Stimulated activated naive CD4-positive, alpha-beta T cell treated with Interleukin-2 at 50 U/mL for 16 hours (primary cell): ENCODE measurements at places on chromosomes 3 and 15.

DNA sequence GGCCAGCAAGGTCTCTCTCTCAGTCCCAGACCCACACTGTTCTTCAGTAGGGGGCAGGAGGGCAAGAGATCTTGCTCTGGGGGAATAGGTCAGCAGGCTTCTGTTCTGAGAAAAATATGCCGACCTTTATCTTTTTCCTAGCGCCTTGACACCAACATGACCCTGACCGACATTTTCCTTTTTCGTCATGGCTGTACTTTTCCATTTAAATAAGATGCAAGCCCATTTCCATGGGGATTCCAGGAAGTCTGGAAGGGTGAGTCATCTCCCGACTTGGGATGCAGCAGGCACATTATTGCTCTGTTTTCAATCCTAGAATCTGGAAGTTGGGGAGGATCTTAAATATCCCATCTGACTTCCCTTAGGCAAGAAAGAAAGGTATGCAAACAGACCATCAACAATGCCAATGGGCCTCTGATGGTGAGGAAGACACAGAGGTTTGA lies 261.5 kb upstream of the LRTM1 start:
- DNase-seq: no peak

DNA sequence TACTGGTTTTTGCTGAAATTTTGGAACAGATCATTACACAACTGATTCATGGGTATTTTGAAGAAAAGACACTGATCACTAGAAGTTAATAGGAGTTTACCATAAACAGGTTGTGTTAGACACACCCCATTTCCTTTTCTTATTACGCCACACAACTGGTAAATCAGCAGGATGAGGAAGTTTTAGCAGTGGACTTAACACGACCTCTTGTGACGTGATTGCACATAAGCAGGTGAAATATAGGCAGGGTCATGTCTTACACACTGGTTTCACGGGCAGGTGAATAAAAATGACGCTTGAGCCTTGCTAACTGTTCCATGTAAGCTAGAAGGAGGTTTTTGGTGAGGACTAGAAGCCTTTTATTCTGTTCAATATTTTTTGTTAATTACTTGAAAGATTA lies 27.1 kb upstream of the TPRG1 start:
- DNase-seq: no peak

DNA sequence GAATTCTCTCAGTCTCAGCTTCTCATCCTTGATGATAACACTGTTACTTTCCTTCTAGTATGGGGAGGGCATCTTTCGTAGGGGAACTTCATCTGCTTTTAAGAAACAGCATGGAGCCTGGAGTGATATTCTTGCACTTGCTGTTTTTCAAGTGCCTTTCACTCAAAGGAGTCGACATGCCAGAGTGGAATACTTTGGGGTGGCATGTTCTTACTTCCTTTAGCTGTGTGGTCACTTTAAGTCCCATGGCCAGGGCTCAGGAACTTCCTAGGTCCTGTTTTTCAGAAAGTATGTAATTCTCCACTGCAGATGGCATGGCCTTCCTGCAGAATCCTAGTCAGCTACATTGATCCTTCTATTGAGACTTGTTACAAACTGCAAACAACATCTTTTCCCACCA lies 28.1 kb upstream of the CDCP1 start:
- no peak for DNase-seq

DNA sequence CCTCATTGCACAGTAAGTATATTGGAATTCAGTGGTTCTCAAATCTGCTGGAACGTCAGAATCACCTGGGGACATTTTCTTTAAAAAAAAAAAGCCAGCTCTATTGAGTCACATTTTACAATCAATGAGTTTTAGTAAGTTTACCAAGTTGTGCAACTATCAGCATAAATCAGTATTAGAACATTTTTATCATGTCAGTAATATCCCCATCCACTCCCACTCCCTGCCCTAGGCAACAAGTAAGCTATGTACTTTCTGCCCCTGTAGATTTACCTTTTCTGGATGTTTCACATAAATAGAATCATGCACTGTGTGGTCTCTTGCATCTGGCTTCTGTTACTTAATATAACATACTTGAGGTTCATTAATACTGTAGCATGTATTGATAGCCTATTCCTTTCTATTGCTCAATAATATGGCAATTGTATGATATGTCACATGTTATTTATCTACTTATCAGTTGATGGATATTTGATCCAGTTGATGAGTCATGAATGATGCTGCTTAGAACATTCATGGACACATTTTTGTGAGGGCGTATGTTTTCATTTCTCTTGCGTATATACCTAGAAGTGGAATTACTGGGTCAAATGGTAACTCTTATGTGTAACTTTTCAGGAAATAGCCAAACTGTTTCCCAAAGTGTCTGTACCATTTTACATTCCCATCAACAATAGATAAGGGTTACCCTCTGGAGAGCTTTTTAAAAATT lies 180.5 kb downstream of the THSD4 start:
- no peak for DNase-seq

GRCh38 chr15:68364028-68364659 lies 67.8 kb downstream of the ITGA11 start:
- no peak for DNase-seq

GRCh38 chr3:26406636-26407035 lies 215.9 kb upstream of the LRRC3B start:
- DNase-seq: no peak

DNA sequence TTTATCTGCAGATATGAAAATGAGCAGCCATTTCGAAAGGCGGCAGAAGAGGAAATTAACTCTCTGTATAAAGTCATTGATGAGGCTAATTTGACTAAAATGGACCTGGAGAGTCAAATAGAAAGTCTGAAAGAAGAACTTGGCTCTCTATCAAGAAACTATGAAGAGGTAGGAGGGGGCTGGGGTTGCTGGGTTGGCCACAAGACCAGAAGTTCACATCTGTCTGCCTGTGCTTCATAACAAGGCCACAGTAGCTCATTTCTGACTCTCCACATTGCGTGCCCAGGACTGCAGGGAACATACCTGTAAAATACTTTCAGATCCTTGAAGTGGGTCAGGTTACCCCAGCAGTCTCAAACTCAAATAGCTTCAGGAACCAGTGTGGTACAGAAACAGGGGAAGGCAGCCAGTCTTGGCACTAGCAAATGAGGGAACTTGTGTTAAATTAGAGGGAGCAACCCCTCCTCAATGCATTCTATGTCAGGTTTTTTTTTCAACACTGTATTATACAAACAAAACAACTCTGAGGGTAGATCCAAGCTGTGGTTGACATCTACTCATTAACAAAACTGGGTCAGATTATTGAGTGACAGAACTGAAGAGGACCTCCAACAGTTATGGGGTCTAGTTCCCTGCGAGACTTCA lies 48.7 kb downstream of the BFSP2 start:
- peak; percentile 55 for DNase-seq

- DNase-seq: no peak
These were observed 28.9 kb downstream of the PDCD10 start for GRCh38 chr3:167705840-167706239.

GRCh38 chr15:31802761-31803160 lies 227.6 kb upstream of the CHRNA7 start:
- DNase-seq: no peak

- no peak for DNase-seq
These were observed 16.0 kb upstream of the CCR2 start for GRCh38 chr3:46337911-46338310.
